ENCODE measurements at places on chromosomes 6 and 20. TPM values are rescaled to one million over a fixed set of nuclear protein-coding genes. Genes with fewer than 3 reads are reported as not detected.
A peak's percentile ranks its signal among the peaks of the same experiment; 100 is the strongest.

The CGAS gene
- polyA plus RNA-seq, result 2.2 TPM

DNA sequence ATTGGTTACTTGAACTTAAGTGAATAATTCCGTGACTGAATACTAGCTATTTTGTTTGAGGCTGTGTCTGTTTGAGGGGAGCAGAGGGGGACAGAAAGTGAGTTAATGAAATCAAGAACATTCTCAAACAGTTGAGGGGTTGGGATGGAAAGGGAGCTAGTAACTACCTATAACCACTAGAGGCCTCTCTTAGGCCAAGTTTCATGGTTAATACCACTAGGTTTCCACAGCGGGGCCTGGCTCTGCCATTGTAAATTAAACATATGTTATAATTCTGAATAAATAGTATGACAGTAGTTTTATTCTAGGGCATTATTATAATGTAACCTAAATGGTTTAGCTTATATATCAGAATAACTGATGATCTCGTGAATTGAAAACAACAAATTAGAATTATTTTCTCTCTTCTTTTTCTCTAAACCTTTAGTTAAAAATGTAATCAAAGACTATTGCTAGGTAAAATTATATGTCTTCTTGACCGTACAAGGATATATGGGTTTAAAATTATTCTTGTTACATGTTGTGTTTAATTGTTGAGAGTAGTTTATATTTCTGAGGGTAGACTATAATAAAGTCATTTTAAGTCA lies 108.1 kb downstream of the BCKDHB start:
- no peaks in the 10 kb centered on the region for H3K4me1 ChIP-seq
- no peaks in the 10 kb centered on the region for H3K36me3 ChIP-seq
- H3K27ac ChIP-seq, result no peak overlapping the region
- DNase-seq, result peak; percentile 47
- no peak overlapping the region for H3K4me3 ChIP-seq

- H3K27ac ChIP-seq, result no peak overlapping the region
- H3K36me3 ChIP-seq, result no peaks in the 10 kb centered on the region
- H3K27me3 ChIP-seq, result no peaks in the 10 kb centered on the region
- no peak overlapping the region for H3K4me3 ChIP-seq
- no peak for DNase-seq
Measured at GRCh38 chr20:39516964-39517363, 554.8 kb downstream of the DHX35 start.

The ULBP1 gene
- not detected for polyA plus RNA-seq

The SNRNP48 gene
- polyA plus RNA-seq, result 9.4 TPM

The CST4 gene
- polyA plus RNA-seq, result not detected

The RTN4IP1 gene
- 8.1 TPM for polyA plus RNA-seq

All from small intestine (tissue), 16 donors.